Activated naive CD4-positive, alpha-beta T cell treated with anti-CD3 and anti-CD28 coated beads, Interleukin-2, amount 50 U/mL, for 16 hours (primary cell): ENCODE measurements at places on chromosomes 11 and 22.

DNA sequence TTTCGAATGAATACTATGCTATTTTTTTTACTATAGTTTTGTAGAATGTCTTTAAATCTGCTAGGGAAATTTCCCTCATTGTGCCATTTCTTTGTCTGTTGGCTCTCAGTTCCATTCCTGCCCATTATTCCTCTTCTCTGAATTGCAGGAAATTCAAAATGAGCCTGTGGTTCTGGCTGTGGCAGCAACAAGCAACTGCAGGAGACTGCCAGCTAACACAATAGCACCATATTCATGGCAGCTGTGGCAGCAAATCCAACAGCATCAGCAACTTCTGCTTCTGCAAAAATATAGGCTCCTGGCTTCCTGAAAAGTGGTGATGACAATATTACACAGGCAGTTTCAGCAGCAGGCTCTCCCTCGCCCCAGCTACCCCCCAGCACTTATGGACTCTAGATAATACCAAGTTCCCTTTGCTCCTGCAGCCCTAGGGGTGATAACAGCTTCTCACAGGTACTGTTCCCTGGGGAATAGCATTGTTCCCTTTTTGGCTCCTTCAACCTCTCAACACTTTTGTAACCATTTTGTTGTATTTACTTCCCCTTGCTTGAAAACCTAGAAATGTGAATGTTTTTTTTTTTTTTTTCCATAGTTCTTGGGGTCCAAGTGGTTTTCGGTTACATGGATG is 9.3 kb downstream of the PATE4 start:
- no peak for DNase-seq

GRCh38 chr11:1271002-1271401 is 38.4 kb downstream of the TOLLIP start:
- no peak for DNase-seq

GRCh38 chr22:23062616-23063538 is 7.4 kb upstream of the GNAZ start:
- no peak for DNase-seq

DNA sequence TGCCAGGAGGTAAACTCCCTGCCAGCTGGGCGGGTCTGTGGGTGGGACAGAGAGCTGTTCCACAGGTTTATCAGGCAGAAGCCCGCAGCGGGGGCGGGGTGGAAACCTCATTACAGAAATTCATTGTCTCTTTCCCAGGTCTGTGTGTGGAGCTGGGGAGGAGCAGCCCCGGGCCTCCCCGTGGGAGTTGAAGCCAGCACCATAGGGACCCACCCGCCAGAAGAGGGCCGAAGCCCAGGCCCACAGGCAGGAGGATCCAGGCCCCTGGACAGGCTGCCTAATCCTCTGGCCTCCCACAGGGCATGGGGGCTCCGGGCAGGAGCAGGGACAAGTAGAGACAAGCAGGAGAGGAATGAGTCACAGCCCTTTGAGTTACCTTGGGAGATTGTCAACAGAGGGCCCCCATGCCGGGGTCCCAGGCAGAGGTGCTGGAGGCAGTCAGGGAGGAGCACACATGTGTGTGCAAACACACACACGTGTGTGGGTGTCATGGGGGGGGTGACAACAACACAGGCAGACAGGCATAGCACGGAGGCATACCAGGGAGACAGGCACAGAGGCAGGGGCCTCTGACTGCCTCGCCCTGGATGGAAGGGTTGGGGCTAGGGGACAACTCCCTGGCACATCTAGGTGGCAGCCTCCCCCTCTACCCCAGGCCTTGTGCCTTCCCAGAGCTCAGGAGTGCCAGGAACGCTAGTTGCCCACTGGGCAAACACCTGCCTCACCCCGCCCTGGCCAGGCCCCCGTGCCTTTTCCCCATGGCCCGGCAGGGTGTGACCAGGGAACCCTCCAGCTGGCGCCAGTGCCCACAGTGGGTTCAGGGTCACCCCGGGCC is 1.4 kb downstream of the CDC42BPG start:
- DNase-seq, result no peak

GRCh38 chr11:73393011-73393380 is 16.8 kb downstream of the RELT start:
- no peak for DNase-seq

- DNase-seq, result no peak
Measured at GRCh38 chr22:25085930-25086901, 113.4 kb upstream of the CRYBB3 start.

DNA sequence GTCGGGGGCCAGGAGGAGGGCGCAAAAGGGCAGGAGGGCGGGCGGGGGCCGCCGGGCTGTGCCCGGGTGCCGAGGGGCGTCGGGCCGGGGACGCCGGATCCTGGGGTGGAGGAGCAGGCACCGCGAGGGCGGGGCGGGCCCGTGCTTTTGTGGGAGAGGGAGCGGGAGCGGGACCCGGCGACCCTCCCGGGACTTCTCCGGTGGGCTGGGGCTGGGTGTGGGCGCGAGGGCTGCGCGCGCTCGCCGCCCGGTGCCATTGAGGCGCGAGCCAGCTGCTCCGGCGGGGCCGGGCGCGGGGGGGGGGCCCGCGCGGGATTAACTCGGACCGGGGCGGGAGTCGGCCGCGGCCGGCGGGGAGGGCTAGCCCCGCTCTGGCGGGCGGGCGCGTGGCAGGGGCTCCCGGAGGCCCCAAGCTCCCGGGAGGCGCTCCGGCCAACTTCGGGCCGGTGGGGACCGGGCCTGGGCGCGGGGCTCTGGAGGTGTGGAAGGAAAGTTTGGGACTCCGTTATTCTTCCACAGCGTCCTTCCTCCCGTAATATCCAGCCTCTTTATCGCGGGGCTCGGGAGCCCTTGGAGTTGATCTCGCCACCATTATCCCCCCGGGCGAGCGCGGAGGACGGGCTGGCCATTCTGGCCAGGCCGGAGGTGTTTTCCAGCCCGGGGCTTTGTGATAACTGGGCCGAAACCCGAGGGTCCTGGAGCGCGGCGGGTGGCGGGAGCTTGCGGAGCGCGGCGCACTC is 936 bp downstream of the CECR2 start:
- no peak for DNase-seq

- DNase-seq, result no peak
Measured at GRCh38 chr11:98153752-98154151, 867.0 kb upstream of the CNTN5 start.
